ENCODE measurements at places on chromosomes 5 and 9.

- no peak for DNase-seq
These were observed 21.1 kb downstream of the CORO2A start for GRCh38 chr9:98171176-98171925.

DNA sequence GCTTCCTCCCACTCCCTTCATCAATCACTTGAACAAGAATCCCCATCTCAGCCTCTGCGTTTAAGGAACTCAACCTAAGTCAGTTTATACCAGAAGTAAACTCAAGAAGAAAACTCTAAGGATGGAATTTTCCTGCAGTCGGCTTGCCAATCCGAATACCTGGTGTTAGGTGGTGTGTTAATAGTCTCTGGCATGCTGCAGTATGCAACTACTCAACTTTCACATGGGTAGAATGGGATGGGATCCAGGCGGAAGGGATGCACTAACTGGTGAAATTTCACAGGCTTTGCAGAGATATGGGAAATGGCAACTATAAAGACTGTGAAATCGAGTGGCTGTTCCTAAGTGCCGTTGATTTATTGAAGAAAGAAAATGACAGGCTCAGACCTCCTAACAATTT lies 560.6 kb downstream of the TLE1 start:
- no peak for DNase-seq

- no peak for DNase-seq
These were observed 300.0 kb upstream of the VLDLR start for GRCh38 chr9:2321523-2322148.

GRCh38 chr9:91060520-91061343 lies 259.1 kb downstream of the SYK start:
- DNase-seq: no peak

GRCh38 chr5:165119175-165119574 lies 1613.8 kb downstream of the MAT2B start:
- no peak for DNase-seq

GRCh38 chr5:14451871-14452270 lies 129.7 kb upstream of the OTULINL start:
- DNase-seq: no peak

DNA sequence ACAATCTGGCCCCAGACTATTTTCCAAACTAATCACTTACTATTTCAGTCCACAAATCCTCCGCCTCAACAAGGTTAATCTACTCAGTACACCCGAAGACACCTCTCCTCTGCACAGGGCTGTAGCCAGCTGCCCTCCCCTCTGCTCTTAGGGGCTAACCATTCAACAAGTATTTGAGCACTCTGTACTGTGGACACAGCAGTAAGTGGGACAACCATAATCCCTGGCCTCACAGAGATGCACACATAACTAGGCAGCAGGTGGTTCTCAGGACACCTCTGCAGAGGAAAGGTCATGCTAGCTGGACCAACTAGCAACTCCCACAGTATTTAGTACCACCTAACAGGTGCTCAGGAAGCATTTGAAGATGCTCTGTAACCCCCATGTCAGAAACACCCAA lies 5.5 kb downstream of the CAMSAP1 start:
- DNase-seq: no peak

GRCh38 chr9:133855802-133856521 lies 117.8 kb upstream of the SARDH start:
- DNase-seq: no peak

DNA sequence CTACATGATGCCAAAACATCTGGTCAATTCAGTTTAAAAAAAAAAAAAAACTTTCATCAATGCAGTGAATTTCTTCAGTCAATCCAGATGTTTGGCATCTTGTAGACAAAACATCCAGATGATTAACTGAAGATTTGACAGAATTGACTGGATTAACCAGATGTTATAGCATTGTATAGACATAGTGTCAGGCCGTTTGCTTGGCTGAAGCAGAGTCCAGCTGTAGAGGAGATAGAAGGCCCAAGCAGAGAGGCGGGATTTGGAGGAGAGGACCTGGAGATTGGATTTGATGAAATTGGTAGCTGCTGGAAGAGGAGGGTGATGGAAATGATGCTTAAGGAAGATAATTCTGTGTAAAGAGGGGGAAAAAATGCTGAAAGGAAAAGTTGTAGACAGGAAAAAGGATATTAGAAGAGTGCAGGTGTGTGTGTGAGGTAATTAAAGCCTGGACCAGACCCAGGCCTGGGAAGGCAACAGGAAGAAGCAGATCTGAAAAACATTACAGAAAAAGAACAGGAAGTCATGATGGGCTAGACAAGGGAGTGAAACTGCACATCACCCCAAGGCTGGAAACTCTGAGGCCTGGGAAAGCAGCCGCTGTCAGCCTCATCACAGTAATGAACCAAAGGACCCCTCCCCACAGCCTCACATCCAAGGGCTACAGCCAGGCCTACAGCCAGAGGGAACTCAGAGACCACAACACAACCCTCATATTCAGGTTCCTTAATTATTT lies 258.3 kb downstream of the CWC27 start:
- no peak for DNase-seq

DNA sequence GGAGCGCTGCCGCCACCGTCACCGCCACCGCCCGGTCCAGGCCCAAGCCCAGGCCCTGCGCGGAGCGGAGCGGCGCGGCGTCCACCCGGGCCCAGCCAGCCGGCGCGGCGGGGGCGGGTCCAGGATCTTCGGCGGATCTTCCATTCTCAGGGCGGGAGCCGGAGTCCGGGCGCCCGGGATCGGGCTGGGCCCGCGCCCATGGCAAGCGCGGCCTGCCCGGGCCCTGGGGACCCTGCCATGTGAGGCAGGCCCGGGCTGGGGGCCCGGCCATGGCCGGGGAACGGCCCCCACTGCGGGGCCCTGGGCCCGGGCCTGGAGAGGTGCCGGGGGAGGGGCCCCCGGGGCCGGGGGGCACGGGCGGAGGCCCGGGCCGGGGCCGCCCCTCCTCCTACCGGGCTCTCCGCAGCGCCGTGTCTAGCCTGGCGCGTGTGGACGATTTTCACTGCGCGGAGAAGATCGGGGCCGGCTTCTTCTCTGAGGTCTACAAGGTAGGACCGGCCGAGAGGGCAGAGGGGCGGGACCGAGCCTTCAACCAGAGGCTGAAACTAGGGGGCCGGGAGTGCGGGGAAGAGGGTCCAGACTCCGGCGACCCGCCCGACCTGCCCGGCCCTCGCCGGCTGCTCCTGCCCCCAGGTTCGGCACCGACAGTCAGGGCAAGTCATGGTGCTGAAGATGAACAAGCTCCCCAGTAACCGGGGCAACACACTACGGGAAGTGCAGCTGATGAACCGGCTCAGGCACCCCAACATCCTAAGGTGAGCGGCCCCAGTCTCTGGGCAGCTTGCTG lies 482 bp downstream of the TESK1 start:
- DNase-seq: peak; percentile 56

DNA sequence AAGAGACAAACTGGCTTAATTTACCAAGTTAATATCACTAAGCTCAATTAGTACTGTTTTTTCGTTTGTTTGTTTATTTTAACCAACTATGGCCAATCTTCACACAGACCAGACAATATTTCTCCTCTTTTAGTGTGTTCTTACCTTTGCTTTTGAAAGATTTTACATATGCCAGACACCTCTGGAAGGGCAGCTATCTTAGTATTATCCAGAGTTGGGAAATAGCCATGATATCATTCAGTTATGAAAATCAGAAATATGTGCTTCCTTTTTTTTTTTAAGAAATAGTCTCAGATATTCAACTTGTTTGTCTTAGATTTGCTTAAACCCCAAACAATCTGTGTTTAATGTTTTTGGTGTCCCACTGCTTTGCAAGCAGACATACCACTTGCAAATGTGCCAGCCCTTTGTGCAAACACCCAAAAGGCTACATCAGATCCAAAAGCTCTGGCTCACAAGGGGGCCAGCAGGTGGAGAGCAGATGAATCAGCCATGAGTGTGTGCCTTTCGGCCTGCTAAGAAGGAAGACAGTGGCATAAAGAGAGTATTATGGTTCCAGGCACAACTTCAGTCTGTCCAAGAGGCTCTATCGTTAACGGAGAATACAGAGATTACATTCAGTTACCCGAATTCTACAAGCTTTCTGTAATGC lies 147.6 kb downstream of the EFNA5 start:
- no peak for DNase-seq

GRCh38 chr5:13745508-13745907 lies 199.0 kb downstream of the DNAH5 start:
- DNase-seq: no peak

GRCh38 chr9:119998614-119999013 lies 581.4 kb downstream of the CDK5RAP2 start:
- no peak for DNase-seq

DNA sequence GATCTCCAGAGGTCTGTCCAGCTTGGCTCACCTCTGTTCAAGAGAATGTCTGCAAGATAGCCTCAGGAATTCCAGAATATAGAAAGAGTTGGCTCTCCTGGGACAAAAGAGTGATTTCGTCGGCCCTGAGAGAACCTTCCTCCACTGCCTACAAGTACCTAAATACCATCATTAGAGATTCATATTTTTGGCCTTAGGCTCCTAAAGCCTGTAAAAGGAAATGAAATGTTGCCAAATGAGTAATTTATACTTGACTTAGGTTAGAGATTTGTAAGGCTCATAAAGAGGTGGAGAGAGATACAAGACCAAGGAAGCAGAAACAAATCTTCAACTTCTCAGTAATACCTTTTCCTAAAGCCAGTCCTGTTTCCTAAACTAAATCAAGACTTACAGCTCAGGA lies 146.2 kb downstream of the CCDC192 start:
- no peak for DNase-seq

DNA sequence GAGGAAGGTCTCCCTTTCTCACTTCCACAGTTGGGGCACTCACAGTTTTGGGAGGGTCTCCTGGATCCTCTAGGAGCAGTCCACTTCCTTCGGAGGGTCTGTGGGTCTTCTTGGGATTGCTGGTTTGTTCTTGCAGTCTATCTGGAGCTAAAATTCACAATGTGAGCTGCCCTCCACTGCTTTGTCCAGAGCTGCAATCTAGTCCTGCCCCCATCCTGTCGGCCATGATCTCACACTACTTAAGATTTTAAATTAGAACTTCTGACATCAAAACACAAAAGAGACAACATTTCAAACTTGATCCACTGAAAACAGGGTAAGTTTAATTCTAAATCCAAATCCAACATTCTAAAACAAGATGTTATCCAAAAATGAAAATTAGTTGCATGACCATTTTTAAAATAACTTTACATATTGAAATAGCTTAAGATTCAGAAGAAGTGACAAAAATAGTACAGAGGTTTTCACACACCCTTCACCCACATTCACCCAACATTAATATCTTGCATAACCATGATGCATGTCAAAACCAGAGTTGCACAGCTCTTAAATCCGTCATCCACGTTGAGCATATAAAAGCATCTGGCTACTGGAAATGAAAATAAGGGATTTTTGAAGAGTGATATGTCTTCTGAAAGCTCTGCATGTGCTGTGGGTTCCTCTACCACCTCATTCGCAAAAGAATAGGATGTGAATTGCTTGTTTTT lies 113.7 kb upstream of the EPB41L4A start:
- no peak for DNase-seq

DNA sequence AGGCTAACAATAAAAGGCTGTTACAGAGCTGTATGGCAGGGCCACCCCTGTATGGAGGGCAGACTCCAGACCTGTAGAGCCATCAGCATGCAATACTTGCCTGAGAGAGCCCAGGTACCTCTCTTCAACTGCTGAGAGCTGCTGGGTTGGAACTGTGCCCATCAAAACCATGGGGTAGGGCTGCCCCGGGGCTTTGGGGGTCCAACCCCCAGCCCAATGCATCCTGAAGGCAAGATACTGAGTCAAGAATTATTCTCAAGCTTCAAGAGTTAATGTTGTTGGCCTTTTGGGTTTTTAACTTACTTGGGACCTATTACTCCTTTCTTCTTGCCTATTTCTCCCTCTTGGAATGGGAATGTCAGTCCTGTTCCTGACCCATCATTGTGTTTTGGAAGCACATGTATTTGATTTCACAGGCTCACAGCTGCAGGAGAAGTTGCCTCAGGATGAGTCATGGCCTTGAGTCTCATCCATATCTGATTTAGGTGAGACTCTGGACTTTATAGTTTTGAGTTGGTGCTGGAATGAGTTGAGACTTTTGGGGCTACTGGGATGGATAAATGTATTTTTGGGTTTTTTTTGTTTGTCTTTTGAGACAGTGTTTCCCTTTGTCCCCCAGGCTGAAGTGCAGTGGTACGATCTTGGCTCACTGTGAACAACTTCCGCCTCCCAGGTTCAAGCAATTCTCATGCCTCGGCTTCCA lies 21.0 kb upstream of the CDK7 start:
- DNase-seq: no peak

DNA sequence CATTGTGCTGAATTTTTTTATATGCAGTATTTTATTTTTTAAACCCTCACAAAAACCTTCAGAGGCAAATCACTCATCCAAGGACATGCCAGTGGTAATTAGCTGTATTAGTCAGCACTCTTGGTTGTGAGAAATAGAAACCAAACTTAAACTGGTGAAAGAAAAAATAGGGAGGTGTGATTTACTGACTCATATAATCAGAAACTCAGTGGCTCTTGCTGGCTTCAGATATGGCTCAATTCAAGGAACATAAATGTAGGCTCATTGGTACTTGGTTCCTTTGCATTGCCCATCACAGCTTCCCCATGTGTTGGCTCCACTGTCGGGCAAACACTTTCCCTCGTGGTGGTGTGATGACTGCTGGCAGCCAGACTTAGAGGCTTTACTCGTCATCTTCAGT lies 497.2 kb downstream of the MAT2B start:
- DNase-seq: no peak

DNA sequence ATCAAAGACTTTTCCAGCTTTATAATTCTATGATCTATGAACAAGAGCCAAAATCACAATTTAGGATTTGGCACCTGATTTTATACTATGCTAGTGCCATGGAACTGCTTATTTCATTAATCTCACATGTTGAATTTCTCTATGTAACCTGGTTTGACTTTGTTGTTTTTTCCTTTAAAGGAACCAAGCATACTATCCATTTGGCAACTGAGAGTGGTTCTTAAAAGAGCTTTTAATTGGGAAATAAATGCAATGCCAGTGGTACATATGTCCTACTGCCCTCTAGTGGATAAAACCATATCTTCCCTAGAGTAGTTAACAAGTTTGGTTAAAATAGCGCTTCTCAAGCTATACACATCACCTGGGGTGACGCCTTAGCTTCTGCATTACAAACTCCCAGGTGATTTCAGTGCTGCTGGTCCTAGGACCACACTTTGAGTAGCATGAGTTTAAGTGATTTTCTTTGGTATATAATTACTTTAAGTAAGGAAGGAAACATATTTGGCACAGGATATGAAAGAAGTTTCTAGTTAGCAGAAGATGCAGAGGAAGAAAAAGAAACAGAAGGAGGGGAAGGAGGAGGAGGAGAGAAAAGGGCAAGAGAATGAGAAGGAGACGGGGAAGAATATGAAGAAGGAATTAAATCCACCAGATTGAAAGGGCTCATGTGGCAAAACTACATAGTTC lies 56.8 kb downstream of the FGF10 start:
- peak; percentile 18 for DNase-seq

DNA sequence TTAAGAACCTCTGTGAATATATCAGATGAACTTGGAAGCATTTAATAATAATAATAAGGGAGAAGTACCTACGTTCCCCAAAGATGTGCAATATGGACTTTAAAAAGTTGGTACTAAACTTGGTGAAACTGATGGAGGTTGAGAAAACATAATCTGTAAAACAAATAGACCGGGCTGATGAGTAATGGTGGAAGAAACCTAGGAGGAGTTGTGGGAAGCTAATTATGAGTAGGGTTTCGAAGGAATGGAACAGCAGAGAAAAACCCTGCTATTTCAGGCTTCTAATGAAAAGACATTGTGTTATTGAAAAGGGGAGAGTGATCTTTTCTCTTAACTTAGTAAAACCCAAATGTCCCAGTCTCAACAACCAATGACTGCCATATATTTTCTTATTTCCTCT lies 229.3 kb downstream of the PCSK1 start:
- no peak for DNase-seq

- DNase-seq: no peak
These were observed 287.9 kb downstream of the ZSWIM6 start for GRCh38 chr5:61619777-61620518.

All from GM20000 (cell line).